NCI-H526 (cell line): ENCODE measurements at places on chromosomes 5 and 9.

DNA sequence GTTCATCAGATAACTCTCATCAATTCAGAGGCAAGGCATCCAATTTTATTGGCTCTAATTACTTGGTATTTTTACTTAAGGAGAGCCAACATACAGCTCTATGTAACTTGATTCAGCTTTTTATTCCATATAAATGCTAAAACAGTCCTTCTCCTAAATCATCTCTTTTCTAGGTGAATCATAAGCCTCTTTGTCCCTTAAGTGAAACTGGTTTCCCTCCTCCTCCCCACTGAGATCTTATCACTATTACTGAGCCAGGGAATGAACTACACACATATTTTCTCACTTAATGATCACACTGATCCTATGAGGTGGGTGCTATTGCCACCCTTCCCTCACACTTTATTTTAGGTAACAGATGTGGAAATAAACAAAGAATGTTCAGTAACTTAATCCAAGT, 1143.8 kb downstream of the MAT2B start:
- no peak for DNase-seq

DNA sequence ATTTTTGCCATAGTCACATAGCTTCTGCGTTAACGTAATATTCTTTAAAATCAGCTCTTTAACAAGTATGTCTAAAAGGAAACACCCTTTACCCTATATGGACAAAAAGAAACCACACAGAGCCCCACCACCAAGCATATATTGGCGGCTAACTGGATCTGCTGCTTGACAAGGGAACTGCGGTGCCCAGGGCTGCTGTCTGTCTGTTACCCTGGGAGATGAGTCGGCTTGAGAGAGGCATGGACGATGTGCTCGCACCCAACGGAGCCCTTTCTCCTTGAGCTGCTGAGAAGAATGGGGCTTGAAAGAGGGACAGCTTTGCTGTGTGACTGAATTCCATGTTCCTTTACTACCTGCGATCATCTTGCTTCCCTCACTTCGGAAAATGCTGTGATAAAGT, 158.6 kb upstream of the SHB start:
- peak; percentile 41 for DNase-seq

GRCh38 chr5:84487963-84488362, 103.3 kb upstream of the EDIL3 start:
- no peak for DNase-seq

- DNase-seq = no peak
Measured at GRCh38 chr5:97136475-97136874, 5.9 kb downstream of the LIX1 start.

GRCh38 chr5:141692919-141693725, 11.1 kb upstream of the ARAP3 start:
- DNase-seq = no peak

- DNase-seq = no peak
Measured at GRCh38 chr5:149300441-149300840, 28.8 kb downstream of the AFAP1L1 start.

- no peak for DNase-seq
Measured at GRCh38 chr5:88682131-88682530, 200.9 kb downstream of the MEF2C start.

DNA sequence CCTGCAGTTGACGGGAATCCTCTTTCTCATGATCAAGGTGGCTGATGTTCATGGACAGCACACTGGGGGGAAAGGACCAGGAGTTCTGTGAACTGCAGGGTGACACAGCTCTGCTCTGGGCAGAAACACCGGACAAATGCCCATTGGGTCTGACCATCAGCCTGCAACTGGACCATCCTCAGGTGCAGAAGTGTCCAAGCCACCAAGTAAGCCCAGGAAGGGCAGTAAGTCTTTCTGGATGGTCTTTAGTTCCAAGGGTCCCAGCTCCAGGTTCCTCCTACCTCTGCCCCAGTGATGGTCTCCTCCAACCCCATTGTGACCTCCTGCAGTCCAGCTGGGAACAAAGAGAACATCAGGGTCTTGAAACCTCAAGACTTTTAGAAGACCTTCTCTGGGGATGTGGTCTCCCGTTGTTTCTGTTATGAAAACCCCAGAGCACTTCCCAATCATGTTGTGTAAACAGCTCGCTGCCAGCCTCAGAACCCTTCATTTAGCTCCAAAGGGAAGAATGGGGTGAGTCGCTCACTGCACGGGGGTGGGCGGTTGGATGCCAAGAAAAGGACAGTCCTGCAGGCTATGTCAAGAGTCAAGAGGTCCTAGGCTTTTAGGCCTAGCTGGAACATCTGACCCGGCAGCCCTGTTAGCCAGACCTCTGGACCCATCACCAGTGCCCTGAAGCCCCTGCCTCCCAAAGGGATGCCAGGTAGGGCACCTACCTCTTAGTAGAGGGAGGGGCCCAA, 41.8 kb upstream of the TCF7 start:
- DNase-seq = no peak

GRCh38 chr5:153534102-153534501, 43.6 kb downstream of the GRIA1 start:
- no peak for DNase-seq

DNA sequence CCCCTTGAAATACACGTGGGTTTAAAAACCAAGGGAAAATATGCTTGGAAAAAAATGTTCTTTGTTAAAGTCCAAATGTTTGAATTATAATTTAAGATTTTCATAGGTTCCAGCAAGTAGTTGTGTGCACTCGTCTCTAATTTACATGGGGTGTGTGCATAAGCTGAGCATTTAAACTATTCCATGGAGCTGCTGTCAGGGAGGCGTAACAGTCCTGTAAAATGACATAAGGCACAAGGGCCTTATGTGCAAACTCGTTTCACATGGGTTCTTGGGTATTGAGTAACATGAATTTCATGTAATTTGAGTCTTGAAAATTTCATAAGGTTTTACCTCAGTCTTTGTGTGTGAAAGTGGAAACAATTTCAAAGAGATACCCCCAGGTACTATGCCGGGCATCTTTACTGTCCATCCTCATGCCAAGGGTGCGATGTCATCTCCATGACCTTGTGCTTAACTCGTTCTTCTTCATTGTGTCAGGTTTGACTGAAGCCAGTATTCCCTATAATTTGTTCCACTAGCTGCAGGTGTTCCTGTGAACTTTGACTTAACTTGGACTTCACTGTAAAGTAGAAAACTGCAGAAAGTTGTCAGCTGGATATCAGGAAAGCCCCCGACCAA, 359.3 kb downstream of the SH3GL2 start:
- no peak for DNase-seq

GRCh38 chr5:55220433-55221185, 6.5 kb downstream of the MCIDAS start:
- no peak for DNase-seq

DNA sequence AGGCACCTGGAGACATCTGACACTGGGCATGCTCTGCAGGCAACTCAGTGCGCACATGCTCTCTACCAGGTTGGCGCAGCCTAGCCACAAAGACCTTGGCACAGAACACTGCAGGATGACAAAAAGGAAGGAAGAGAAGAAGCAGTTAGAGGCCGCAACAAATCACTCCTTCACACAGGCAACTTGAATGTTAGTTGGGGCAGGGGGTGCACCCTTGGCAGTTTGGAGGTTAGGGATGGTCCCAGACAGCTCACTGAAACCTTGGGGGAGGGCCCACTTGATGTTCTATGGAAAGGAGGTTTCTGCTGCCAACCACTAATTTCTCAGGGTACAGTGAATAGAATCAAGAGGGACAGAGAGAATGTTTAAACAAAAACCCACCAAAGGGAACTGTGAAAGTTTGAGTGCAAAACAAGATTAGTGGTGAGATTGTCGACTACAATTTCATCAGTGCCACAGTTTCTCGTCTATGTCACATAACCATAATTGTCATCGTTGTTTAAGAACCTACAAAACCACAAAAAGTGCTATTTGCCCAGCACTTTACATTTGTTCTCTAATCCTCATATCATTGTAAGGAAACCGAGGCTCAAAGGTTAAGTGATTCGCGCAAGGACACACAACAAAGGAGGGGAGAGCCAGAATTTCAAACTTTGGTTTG, 48.7 kb downstream of the FBXW11 start:
- DNase-seq = no peak

DNA sequence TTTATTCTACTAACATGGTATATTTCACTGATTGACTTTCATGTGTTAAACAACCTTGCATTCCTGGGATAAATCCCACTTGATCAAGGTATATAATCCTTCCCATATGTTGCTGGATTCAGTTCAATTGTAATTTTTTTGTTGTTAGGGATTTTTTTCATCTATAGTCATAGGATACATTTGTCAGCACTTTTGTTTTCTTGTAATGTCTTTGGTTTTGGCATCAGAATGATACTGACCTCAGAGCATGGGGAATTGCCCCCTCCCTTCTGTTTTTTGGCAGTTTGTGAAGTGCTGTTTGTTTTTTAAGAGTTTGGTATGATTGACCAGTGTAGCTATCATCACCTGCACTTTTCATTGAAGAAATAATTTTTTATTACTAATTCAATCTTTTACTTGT, 176.8 kb upstream of the RASEF start:
- no peak for DNase-seq

DNA sequence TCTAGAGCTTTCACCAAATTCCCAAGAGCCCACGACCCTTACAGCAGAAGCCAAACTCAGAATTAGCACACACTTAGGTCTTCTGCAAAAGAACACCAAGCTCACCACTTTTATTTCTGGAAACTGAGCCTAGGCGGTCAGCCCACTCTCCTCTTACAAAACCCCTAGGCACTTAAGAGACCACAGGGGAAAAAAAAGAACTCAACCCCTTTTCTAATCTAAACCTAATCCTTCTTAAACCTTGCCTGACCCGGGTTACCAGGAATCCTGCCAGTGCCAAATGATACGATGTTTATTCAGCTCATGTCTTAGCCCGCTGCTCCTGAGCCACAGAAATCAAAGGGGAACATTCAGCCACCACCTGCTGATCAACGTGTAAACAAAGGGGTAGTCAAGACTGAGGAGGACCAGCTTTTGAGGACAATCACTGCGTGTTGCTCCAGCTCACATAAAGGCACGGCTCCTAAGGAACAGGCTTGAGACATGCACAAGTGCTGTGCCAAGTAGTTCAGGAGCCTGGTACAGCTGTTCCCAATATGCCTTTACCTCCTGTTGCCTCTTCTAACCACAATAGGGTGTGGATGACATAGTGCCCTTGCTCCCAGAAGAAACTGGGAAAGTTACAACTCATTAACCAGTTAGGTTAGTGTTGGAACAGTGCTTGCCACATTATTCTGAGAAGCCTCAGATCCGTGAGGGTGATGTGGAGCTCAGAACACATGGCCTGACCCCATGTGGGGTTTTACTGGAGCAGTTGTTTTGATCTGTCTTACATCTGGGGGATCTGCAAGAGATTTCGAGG, 49.3 kb downstream of the ZFAND5 start:
- DNase-seq = peak; percentile 7

GRCh38 chr9:121972501-121972981, 120.6 kb downstream of the TTLL11 start:
- peak; percentile 36 for DNase-seq

DNA sequence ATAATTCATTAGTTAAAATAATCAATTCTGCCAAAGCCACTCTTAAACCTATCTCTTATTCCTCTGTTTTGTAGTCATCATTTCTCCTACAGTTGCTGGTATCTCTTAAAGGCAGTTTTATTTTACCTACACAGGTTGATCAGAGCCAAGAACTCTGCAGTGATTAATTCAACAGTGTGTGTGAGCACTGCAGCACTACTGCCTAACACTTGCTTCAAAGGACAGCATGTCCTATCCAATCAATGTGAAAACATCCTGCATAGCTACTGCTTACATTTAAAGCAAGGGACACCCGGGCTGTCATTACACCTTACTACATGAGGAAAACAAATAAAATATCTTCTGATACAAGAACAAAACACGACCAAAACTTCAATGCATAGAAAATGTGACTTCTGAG, 45.1 kb upstream of the HK3 start:
- no peak for DNase-seq

- no peak for DNase-seq
Measured at GRCh38 chr9:27073841-27074728, 34.9 kb upstream of the TEK start.

DNA sequence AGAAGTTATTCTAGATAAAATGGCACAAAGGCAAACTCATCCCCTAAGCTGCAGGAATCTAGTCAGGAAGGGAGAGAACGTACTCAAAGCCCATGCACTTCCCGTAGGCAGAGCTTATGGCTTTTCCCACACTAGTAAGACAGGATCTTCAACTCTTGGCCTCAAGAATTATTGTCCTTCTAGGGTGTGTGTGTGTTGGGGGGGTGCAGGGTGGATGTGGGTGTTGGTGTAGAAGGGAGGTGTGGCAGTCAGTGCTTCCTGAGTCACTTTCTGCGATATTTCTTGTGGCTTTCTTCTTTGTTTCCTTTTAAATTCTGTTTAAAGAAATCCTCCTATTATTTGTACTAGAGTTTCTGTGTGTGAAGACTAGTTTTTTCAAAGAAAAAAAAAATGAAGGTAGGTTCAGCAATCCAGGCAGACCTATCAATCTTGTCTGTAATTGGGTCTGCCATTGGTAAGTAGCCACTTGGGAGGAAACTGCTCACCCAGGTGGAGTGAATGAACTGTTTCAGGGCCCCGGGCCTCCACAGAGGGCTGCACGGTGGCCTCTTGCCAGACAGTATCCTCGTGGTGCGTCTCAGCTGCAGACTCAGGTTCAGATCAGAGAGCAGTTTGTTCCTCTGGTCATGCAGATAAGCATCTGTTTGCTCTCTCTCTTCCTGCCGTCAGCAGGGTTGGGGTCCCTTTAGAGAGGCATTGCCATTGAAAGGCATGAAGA, 131.9 kb downstream of the NPR3 start:
- no peak for DNase-seq

GRCh38 chr5:32144378-32145207, 29.5 kb downstream of the GOLPH3 start:
- DNase-seq = no peak

GRCh38 chr9:91047993-91048607, 246.5 kb downstream of the SYK start:
- no peak for DNase-seq

DNA sequence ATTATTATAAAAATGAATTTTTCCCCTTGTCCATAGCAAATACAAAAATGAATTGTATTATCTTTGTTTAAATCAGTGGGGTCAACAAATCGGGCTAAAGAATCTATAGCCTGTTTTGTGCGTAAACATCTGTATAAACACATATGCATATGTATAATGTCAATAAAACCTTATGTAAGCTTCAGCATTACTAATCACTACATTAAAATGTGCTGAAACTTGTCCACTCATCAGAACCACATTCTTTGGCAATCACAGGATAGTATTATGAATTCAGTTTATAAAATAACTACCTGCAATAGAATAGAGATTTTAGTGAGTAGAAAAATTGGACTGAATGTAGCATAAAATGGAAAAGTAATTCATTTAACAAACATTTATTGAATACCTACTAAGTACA, 30.6 kb downstream of the RGMB start:
- DNase-seq = no peak

- no peak for DNase-seq
Measured at GRCh38 chr9:91549177-91549576, 125.5 kb upstream of the NFIL3 start.

GRCh38 chr5:125424402-125425141, 678.1 kb upstream of the ZNF608 start:
- no peak for DNase-seq

DNA sequence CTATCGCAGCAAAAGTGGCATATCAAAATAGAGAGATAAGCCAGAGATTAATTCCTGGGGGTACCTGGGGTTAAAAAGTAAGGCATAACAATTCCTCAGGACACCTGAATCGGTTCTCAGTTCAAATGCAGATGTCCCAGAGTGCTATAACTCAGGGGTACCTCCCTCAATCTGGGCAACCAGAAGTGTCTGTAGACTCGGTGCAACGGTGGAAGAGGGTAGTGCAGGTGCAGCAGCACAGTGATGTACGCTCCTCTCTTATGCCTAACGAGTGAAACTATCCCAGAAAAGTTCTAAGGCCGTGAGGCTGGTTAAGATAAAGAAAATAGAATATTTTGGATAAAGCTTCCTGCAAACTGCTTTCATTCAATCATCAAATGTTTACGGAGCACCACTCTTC, 7.9 kb upstream of the NR4A3 start:
- DNase-seq = peak; percentile 26
